ENCODE measurements at places on chromosomes 6 and 20.

GRCh38 chr20:51832276-51832675 is 30.0 kb upstream of the SALL4 start:
- no peak for DNase-seq

DNA sequence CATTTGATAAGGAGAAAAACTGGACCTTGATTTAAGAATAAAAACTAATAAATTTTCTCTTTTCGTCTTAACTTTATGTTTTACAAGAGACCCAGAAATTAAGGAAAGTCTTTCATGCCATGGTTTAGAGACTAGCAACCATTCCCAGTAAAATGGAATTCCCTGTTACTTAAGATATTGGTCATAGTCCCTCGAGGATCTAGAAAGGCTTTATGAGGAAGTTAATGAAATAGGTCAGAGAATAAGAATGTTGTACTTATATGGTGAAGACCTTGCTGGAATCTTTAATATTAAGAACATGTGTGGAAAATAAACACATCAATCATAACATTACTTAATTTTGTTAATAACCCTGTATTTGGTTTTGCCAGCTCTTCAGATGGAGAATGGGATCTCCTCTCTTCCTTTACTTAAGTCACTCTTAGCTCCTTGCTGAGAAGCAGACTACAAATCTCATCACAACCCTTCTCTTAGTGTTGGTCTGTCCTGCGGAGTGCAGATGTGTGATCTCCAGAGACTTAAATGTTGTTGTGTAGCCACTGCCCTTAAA is 382.9 kb downstream of the QKI start:
- no peak for DNase-seq

DNA sequence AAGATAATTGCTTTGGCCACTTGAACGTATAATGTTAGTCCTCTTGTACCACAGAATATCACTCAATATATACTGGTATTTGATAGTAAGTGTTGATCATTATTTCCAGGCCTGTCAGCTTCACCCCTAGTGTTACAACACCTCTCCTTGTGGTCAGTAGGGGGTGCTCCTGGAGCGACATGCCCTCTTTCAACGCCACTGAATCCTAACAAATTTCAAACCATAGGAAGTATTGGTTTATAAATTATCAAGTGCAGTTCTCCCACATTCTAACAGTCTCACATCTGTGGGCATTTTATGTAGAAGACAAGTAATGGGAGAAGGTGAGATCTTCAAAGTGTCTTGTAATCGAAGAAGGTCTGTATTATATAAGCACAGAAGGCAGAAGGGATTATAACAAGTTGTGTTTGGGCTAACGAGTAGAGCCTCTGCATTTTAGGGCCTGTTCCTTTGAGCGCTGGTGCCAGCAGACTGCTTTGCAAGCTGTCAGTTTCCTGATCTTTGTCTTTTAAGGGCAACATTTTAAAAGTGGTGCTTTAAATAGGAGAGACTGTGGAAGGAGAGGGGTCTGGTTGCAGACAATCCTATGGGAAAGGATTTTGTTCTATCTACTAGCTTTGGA is 57.1 kb upstream of the CEP162 start:
- DNase-seq, result no peak

DNA sequence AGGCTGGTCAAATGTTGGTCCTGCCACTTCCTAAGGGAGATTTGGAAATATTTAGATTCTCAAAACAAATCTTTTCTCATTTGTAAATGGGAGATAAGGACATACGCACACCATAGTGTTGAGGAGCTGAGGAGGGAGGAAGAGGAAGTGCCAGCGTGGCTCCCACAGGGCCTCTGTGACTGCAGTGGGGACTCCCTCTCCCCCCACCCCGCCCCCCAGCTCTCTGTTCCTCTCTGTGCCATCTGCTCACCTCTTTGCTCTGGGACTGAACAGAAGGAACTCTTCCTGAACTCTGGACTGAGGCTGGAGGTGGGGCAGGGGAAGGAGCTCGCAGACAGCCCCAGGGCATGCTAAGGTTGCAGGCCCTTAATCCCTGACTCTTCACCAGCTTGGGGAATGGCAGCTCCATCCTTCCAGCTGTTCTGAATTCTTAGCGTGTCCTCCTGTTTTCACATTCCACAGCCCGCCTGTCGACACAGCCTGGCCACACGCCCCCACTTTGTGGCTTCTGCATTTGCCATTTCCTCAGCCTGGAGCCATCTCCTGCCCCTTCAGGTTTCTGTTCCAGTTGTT is 11.4 kb downstream of the DDX27 start:
- DNase-seq, result no peak

DNA sequence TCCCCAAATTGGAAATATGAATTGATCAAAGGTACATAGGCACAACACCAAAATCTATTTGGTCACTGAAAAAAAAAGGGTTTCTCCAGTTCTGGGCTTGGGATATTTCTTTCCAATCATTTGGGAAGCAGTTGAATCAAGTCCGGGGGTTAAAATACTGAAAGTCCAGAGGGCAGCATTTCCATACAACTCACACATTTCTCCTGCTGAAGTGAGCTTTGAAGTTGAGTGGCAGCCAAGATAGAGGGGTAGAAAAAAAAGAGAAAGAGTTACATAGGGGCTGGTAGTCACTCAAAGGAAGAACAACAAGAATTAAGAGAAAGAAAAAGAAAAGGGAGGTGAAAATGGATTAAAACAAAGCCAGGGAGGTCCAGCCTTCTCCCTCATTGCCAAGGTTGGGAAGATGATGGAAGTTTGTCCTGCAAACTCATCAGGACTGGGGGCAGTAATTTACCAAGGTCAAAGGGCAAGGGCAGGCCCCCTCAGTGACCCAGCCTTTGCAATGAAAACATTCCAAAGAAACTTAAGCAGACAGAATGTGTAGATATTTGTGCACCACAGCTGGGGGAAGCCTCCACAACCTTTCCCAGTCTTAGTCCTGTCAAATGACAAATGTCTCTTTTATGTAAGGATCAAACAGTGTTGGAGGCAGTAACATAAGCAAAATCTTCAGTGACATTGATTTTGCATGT is 525.3 kb upstream of the JARID2 start:
- DNase-seq, result no peak

- no peak for DNase-seq
These were observed 19.1 kb downstream of the ITCH start for GRCh38 chr20:34382174-34382573.

- DNase-seq, result no peak
These were observed 580.1 kb downstream of the TFAP2B start for GRCh38 chr6:51398793-51399192.

GRCh38 chr20:54067606-54068174 is 2.7 kb downstream of the BCAS1 start:
- DNase-seq, result no peak

Data from cortex of kidney (tissue), 1 donor.